Forelimb muscle (tissue), 1 donor: ENCODE measurements at places on chromosomes 5 and 9.

DNA sequence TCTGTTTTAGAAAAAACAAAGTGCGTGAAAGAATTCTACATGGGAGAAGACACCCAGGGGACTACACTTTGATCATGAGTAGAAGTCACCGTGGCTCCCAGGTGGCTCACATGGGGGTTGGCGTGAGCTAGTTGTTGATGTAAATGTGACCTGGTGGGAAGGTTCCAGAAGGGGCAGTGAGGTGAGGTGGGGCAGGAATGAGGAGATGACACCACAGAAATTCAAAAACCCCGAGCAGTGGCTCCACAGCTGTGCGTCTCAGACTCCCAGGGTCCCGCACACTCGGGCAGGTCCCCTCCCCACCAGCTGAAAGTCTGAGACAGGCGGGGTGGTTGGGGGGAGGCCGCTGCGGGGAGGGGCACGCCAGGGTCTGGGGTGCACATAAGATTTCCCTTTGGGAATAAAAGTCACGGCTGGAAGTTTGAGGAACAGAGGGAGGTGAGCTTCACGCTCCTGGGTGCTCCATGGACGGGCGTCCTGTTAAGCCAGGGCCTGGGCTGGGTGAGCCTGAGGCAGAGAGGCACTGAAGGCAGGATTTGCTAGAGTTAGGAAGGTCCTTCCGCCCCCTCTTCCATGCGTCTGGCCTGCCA is 29.9 kb downstream of the GLT6D1 start:
- no peak for DNase-seq

DNA sequence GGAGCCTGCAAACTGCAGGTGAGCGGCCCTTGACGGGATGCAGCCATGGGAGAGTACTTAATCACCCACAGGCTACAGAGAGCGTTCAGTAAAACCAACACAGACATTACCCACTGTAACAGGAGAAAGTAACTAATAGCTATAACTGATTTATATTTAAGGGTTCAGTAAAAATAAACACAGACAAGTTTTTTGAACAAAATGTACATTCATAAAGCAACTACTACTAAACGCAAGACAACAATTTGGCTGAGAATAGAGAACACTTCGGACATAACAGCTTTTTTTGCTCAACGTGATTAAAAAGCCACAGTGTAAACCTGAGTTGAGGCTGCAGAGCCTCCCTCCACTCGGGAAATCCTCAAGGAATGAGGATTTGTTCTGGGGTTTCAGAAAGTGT is 61.7 kb downstream of the LIFR start:
- DNase-seq = no peak

GRCh38 chr5:134123360-134123759 is 8.9 kb downstream of the TCF7 start:
- no peak for DNase-seq

- no peak for DNase-seq
These were observed 688 bp downstream of the SNX24 start for GRCh38 chr5:122846051-122846550.

- no peak for DNase-seq
These were observed 49.5 kb downstream of the JAKMIP2 start for GRCh38 chr5:147733075-147733474.

GRCh38 chr9:131406563-131407436 is 12.9 kb downstream of the PRRC2B start:
- DNase-seq = no peak

- no peak for DNase-seq
These were observed 516.1 kb downstream of the EFNA5 start for GRCh38 chr5:107154593-107154992.

DNA sequence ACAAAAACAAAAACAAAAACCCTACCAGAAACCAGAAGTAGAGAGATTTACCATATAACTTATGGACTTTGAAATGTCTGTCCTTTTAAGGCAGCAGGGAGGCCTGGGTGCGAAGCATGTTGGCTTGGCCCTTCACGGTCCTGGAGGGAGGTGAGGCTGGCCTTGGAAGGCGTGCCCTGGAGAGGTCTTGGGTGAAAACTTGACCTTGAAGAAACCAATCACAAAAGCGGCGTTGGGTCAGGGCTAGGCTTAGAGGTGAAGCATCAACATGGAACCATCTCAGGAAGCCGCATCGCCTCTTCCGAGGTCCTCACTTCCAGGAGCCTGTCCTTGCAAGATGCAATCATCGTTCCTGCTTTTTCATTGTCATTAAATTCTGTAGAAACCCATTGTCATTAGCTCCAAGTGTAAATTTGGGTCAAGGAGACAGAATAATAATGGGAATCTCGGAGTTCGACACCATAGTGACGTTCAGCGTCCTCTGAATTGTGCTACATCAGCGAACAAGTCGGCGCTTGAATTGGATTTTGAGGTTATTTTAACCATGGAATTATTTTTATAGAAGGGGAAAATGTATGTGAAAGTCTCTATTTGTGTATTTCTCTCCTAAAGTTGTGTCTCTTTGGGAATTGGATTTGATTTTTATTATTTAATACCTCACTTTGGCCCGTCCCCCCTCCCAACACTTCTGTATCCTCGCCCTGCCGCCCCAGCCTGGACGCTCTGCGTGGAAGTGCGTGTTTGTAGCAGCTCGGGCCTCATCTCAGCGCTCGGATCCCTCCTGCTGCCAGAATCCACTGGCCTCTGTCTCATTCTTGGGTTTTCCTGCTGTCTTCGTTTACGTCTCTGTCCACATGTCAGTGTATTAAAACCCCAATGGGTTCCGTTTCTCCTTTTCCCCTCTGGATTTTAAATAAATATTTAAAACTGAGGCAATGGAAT is 11.1 kb upstream of the ORM1 start:
- DNase-seq = no peak

- DNase-seq = no peak
These were observed 21.6 kb downstream of the DMRT2 start for GRCh38 chr9:1071730-1072129.

GRCh38 chr9:1248743-1249142 is 198.6 kb downstream of the DMRT2 start:
- DNase-seq = no peak

DNA sequence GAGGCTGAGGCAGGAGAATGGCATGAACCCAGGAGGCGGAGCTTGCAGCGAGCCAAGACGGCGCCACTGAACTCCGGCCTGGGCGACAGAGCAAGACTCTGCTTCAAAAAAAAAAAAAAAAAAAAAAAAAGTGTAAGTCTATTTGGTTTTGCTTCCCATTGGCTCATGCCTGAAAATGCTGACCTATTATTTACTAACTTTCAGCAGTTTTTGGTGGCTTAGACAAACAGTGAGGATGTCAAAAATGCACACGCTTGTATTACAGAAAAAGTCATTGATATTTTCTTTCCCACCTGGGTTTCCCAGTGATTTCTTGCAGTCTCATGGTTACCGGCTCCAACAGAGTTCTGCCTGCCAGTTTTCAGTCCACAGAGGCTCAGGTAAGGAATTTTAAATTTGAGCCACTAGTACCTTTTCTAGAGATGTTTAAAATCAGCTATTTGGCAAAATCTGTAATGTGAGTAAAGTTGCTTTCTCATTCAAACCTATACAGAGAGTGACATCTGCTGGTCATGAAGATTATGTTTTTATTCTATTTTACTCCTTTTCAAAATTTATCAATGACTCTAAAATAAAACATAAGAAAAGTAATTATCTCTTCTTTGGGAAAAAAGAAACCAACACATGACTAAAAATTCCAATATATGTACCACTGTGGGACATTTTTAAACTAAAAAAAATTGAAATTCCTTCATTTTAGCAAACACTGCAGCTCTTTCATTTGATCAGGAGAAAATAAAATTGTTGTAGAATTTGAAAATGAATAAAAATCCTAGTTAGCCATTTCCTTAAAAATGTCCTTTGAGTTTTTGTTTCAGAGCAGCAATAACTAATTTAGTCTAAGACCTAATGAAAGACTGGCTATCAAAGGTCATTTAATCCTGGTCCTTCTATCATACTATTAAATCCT is 8.8 kb downstream of the FAM200C start:
- DNase-seq = no peak

DNA sequence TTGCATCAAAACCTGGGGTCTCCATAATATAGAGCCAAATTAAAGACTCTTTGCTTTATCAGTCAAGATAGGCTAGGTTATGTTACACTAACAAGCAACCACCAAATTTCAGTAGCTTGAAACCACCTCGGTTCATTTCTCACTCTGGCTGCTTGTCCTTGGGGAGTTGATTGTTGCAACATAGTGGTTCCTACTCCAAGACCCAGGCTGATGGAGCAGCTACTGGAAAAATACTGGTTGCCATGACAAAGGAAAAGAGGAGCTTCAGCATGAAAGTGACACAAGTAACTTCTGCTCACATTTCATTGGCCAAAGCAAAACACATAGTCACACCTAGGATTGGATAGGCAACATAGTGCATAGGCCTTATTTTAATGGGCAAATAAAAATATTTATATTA is 18.5 kb upstream of the RCL1 start:
- DNase-seq = no peak

DNA sequence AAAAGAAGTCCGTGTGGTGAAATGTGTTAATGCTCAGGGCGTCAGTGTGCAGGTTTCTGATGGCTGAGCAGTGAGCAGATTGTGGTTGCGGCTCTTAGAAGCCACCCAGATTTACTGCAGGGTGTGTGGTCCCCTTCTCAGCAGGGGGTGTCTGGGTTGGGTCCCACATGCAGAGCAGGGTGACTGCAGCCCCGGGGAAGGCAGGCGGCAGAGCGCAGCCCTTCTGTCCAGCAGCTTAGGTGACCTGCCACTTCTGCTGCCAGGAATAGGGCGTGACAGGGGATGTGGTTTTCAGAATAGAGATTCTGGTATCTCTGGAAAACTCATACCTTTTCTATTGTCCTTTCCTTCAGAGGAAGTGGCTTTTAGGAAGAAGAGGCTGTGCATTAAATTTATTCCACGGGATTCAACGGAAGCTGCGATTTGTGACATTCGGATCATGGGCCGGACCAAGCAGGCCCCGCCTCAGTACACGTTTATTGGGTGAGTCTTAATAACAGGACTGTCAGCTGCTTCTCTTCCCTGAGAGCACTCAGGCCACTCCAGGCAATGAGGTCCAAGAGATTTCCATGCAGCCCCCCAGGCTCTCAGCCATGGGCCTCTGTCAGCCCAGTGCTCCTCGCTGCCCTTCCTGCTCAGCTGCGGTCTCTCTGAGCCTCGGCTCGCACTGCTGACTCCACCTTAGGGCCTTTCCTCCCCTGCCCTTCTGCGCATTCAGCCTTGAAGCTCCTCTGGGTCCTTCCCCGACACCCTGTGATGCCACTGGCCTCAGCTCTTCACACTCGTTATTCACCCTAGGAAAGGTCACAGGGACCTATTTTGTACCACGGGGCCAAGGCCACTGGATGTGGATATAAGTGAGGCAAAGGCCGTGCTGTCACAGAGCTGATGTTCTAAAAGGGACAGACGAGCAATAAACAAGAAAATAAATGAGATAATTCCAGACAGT is 65.4 kb downstream of the MVB12B start:
- DNase-seq = no peak

GRCh38 chr9:70113403-70114022 is 69.9 kb downstream of the MAMDC2 start:
- DNase-seq = no peak

GRCh38 chr5:14186059-14186830 is 43.1 kb downstream of the TRIO start:
- no peak for DNase-seq

DNA sequence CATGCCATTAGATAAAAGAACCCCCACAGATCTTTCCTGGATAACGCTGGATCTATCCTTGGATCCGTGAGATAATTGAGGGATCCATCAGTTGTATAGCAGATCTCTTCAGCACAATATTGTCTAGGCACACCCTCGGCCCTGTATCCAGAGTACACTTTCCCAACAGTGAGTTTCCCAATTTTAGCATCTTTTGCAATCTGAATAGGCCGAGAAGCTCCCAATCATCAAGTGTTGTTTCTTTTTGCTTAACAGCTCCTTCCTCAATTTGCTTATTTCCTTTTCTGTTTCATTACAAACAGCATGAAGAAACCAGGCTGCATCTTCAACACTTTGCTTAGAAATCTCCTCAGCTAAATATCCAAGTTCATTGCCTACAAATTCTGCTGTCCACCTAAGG is 4.4 kb upstream of the SPTLC1 start:
- no peak for DNase-seq

DNA sequence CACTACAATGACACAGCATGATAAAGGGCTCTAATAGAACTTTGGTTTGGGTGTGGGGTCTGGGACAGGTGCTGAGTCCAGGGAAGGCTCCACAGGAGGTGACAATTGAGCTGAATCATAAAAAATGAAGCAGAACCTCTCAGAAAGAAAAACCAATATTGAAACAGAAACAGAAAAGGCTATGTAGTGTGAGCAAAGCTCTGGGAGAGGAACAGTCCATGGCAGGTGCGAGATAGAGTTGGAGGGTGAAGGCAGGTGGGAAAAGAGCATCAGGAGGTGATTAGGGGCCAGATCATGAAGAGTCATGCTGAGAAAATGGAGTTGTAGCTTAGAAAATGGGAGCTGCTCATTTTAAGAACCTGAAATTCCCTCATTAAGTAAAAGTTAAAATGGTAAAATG is 164.9 kb downstream of the KCTD16 start:
- DNase-seq = no peak

DNA sequence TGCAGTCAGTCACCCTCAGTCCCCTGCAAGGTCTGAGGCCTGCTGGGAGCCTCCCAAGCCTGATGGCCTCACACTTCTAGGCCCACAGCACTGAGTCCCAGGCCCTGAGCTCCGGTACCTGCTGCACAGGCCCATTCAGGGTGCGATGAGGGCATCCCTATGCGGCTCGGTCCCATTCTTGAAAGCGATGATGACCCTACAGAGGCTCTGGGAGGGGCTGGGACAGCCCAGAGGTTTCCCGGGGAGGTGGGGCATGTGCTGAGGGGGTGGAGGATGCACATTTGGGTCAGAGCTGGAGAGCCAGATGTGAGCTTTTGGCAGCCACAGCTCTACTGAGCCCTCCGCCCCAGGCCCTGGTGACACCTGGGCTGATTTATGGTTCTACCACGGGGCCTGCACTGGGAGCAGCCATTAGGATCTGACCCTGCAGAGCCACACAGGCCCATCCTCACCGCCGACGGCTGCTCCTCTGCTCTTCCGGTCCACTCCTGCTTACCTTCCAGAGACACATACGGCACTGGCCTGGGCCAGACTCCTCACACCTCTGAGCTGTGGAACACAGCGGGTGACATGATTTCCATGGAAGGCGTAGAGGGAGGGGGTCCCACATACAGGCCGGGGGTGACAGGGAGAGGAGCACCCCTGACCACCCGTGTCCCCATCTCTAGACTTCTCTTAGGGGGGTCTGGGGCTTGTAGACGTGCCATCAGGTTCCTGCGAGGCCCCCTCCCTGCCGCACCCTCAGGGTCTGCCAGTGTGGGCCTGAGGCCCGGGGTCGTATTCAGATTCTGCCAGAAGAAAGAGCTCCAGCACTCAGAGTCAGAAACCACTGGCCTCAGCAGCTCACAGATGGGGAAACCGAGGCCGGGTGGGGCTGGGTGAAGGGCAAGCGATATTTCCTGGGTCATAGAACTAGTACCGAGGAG is 53.4 kb downstream of the COL23A1 start:
- no peak for DNase-seq

GRCh38 chr5:128413356-128413755 is 124.7 kb downstream of the FBN2 start:
- no peak for DNase-seq

- DNase-seq = peak; percentile 75
These were observed 113.9 kb downstream of the SUSD1 start for GRCh38 chr9:112061152-112061740.
